ENCODE measurements at places on chromosomes 7 and 10. TPM values are rescaled to one million over a fixed set of nuclear protein-coding genes. Genes with fewer than 3 reads are reported as not detected.
A peak's percentile ranks its signal among the peaks of the same experiment; 100 is the strongest.

DNA sequence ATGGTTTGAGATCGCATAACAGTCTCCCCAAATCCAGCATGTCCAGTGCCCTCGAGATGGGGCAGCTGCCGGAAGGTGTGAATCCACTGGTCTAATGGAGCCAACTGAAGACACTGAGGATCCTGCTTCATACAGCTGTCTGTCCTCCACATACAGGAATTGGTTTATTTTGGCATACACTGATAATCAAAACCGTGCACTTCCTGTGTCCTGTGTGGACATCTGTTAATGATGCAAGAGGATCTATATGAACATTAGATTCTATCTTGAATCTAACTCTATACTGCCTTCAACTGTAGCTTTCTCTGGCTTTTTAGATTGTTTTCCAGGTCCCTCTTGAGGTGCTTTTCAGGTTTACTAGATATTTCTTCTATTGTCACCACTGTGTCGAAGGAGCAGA is 3.0 kb upstream of the JAZF1 start:
- no peak overlapping the region for H3K27ac ChIP-seq
- DNase-seq, result no peak
- H3K4me3 ChIP-seq, result no peak overlapping the region
- peaks cover 25% of the 10 kb centered on the region for H3K36me3 ChIP-seq
- peaks cover 13% of the 10 kb centered on the region for H3K27me3 ChIP-seq

- no peaks in the 10 kb centered on the region for H3K27me3 ChIP-seq
- no peaks in the 10 kb centered on the region for H3K4me1 ChIP-seq
- no peak overlapping the region for H3K27ac ChIP-seq
- DNase-seq, result no peak
- H3K36me3 ChIP-seq, result no peaks in the 10 kb centered on the region
- no peak overlapping the region for H3K4me3 ChIP-seq
These were observed 33.7 kb downstream of the STAMBPL1 start for GRCh38 chr10:88913788-88914187.

Gene LIPJ
- not detected for total RNA-seq

- no peaks in the 10 kb centered on the region for H3K36me3 ChIP-seq
- H3K27ac ChIP-seq, result no peak overlapping the region
- no peaks in the 10 kb centered on the region for H3K4me1 ChIP-seq
- H3K27me3 ChIP-seq, result no peaks in the 10 kb centered on the region
- DNase-seq, result no peak
These were observed 266.5 kb upstream of the HGF start for GRCh38 chr7:82036146-82036886.

Gene GALNT11
- 19.7 TPM for total RNA-seq

Gene TDRD1
- not detected for total RNA-seq

- peaks cover 60% of the 10 kb centered on the region for H3K4me1 ChIP-seq
- no peak overlapping the region for H3K27ac ChIP-seq
- H3K36me3 ChIP-seq, result no peaks in the 10 kb centered on the region
- no peak overlapping the region for H3K4me3 ChIP-seq
- DNase-seq, result no peak
These were observed 261.4 kb downstream of the SNX13 start for GRCh38 chr7:17678896-17679295.

GRCh38 chr7:151271699-151272355 is 23.3 kb upstream of the SMARCD3 start:
- no peak overlapping the region for H3K27ac ChIP-seq
- no peaks in the 10 kb centered on the region for H3K36me3 ChIP-seq
- no peaks in the 10 kb centered on the region for H3K4me1 ChIP-seq
- H3K27me3 ChIP-seq, result peaks cover 82% of the 10 kb centered on the region
- DNase-seq, result peak; percentile 30

- peak within 1 kb of the TSS; percentile 95 for H3K27ac ChIP-seq
- H3K4me1 ChIP-seq, result peaks cover 24% of the 10 kb centered on the region
- DNase-seq, result peak; percentile 92
- no peaks in the 10 kb centered on the region for H3K27me3 ChIP-seq
- peak within 1 kb of the TSS; percentile 98 for H3K4me3 ChIP-seq
These were observed at the start of gene NDUFB2 for GRCh38 chr7:140696680-140697446. TSS of gene NDUFB2 (plus strand) at chr7:140696708. CDS start at chr7:140696745, 37 bp downstream.

Gene SORCS1
- total RNA-seq, result not detected

DNA sequence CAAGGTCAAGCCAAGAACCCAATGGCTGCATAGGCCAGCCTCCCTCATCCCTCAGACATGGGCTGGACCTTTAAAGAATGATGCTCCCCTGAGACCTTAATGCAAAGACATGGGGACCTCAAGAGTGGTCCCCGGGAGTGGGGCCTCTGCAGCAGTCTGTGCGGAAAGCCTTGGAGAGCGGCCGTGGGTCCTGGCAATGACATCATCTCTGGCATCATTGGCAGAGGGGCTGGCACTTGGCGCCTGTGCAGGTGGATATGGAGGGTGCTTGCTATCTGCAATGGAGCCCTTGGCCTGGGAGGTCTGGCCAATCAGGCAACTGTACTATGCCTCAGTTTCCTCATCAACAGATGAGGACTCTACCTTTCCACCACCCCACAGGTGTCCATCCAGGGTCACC is 365.5 kb upstream of the MKI67 start:
- no peaks in the 10 kb centered on the region for H3K27me3 ChIP-seq
- H3K4me3 ChIP-seq, result no peak overlapping the region

- peaks cover 29% of the 10 kb centered on the region for H3K36me3 ChIP-seq
- H3K4me1 ChIP-seq, result peaks cover 80% of the 10 kb centered on the region
- no peaks in the 10 kb centered on the region for H3K27me3 ChIP-seq
- H3K4me3 ChIP-seq, result no peak overlapping the region
These were observed 57.6 kb downstream of the USP6NL start for GRCh38 chr10:11553773-11554381.

Gene ODAD2
- total RNA-seq, result 0.20 TPM

DNA sequence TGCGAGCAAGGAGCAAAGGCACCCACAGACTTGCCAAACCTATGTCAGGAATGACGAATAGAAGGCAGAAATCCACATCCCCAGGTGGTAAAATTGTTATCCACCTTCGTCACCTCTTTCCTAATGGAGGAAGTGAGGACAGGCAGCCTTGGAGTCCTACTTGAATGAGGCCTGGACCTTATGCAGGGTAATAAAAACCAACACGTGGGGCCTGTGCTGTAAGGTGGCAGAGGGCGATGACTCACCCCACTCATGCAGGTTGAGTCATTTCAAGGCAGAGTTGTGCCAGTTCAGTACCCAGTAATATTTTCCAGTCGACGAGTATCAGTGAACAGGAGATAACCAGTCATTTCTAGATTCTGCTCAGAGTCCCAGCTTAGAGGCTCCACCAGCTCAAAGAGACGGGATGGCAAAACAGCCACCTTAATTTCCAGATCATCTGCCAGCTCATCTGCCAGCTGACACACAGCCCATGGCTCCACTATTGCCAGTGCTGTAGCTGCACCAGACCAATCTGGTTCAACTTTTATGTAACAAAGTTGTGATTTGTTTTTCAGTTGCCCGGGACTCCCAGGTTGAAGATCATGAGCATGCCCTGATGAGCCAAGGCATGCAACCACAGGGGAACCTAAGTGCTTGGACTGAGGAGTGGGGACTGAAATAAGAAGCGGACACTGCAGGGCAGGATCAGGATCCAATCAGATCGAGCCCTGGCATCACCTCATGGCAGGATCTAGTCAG is 176.2 kb upstream of the ITGB1 start:
- no peaks in the 10 kb centered on the region for H3K27me3 ChIP-seq
- peaks cover 35% of the 10 kb centered on the region for H3K36me3 ChIP-seq
- peak overlapping the region; percentile 28 for H3K4me3 ChIP-seq
- peak; percentile 91 for DNase-seq
- peak overlapping the region; percentile 100 for H3K27ac ChIP-seq
- H3K4me1 ChIP-seq, result peaks cover 67% of the 10 kb centered on the region

GRCh38 chr10:100882252-100882651 is 30.5 kb upstream of the SLF2 start:
- H3K36me3 ChIP-seq, result no peaks in the 10 kb centered on the region
- H3K27me3 ChIP-seq, result peaks cover 42% of the 10 kb centered on the region
- no peak overlapping the region for H3K4me3 ChIP-seq
- peaks cover 3% of the 10 kb centered on the region for H3K4me1 ChIP-seq
- no peak for DNase-seq

DNA sequence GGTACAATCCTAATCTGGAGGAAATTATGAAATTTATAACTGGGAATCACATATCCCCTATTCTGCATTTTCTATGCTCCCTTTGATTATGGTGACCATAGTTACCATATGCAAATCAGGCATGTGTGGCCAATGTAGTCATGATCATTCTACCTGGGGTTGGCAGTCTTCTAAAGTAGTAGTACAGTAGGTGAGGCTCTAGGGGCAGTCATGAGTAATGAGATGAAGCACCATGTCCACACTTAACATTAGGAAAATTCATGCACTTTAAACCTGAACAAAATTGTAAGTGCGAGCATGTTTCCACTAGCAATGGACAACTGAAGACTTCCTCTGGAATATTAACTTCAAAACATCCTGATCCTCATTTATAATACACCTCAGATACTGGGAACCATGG is 545.9 kb downstream of the SUGCT start:
- H3K27ac ChIP-seq, result no peak overlapping the region
- H3K4me1 ChIP-seq, result no peaks in the 10 kb centered on the region
- DNase-seq, result peak; percentile 35
- no peak overlapping the region for H3K4me3 ChIP-seq
- H3K27me3 ChIP-seq, result no peaks in the 10 kb centered on the region

DNA sequence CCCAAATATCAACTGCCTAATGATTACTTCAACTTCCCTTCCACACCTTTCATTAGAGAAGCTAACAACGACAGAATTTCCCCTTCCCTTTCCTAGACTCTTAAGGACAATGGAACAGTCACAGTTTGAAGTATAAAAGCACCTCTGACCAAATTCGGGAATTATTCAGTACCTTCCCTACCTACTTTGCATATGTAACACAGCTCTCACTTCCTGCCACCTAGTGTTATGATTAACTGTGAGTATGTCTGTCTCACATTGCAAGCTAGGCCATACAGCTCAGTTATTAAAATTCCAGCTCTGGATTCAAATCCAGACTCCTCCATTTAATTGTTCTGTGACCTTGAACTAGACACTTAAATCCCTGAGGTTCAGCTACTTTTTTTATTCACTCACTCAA is 44.8 kb upstream of the HPSE2 start:
- H3K4me3 ChIP-seq, result no peak overlapping the region
- H3K36me3 ChIP-seq, result no peaks in the 10 kb centered on the region
- no peak for DNase-seq
- peaks cover 10% of the 10 kb centered on the region for H3K4me1 ChIP-seq
- H3K27me3 ChIP-seq, result peaks cover 7% of the 10 kb centered on the region

DNA sequence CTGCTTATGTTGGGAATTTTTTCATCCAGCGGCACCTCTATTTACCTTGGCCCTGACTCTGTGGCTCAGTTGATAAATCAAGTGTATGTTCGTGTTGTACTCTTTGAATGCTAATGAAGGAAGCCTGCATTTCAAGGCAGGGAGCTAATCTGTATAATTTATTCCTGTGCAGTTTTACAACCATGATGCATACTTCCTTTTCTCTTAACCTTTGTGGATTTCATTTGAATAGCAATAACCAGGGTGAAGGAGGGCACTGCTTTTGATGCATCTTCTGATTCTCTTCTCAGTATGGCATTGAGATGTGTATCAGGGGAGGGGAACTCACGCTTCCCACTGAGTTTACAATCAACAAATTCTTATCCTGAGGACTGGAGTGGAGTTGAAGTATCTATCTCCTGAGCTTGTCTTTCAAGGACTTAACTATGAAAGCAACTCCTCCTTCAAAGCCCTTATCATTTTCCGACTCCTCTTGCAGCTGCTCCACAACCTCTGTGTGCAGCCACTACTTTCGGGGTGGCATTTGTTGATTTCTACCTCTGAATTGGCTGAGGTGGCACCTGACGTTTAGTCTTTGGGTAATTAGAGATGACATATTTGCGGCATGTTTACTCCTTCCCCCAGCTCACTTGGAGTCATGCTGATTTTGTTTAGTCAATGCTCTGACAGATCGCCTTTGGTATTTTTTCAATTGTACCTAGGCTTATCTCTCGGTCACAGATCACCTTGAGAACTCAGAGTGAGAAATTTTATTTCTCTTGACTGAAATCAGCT is 275.2 kb downstream of the PHTF2 start:
- H3K27me3 ChIP-seq, result no peaks in the 10 kb centered on the region
- H3K27ac ChIP-seq, result no peak overlapping the region
- DNase-seq, result no peak
- H3K36me3 ChIP-seq, result no peaks in the 10 kb centered on the region
- H3K4me3 ChIP-seq, result no peak overlapping the region

GRCh38 chr7:95491634-95492314 is 6.0 kb downstream of the ASB4 start:
- no peaks in the 10 kb centered on the region for H3K36me3 ChIP-seq
- H3K4me3 ChIP-seq, result no peak overlapping the region
- no peaks in the 10 kb centered on the region for H3K27me3 ChIP-seq
- H3K27ac ChIP-seq, result no peak overlapping the region
- peaks cover 32% of the 10 kb centered on the region for H3K4me1 ChIP-seq

GRCh38 chr7:68364886-68365625 is 1233.2 kb upstream of the AUTS2 start:
- H3K4me3 ChIP-seq, result no peak overlapping the region
- H3K4me1 ChIP-seq, result no peaks in the 10 kb centered on the region
- no peak for DNase-seq
- H3K36me3 ChIP-seq, result no peaks in the 10 kb centered on the region
- H3K27ac ChIP-seq, result no peak overlapping the region
- no peaks in the 10 kb centered on the region for H3K27me3 ChIP-seq

DNA sequence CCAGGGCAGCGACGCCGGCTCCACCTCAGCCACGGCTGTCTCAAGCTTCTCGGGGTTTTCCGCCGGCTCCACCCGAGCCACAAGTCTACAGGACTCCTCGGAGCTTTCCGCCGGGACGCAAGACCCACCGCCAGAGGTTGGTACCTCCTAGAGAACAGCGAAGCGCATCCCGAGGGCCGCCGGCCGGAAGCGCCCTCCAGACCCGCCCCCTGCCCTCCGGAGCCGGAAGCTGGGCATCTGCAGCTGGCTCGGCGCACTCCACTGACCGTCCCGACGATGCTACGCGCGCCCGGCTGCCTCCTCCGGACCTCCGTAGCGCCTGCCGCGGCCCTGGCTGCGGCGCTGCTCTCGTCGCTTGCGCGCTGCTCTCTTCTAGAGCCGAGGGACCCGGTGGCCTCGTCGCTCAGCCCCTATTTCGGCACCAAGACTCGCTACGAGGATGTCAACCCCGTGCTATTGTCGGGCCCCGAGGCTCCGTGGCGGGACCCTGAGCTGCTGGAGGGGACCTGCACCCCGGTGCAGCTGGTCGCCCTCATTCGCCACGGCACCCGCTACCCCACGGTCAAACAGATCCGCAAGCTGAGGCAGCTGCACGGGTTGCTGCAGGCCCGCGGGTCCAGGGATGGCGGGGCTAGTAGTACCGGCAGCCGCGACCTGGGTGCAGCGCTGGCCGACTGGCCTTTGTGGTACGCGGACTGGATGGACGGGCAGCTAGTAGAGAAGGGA is at the start of gene MINPP1:
MINPP1 (plus strand) TSS at position 254 of the 726 bp plus-strand sequence; CDS start at position 277, 23 bp downstream.
- H3K27ac ChIP-seq, result peak within 1 kb of the TSS; percentile 69
- peak; percentile 80 for DNase-seq

DNA sequence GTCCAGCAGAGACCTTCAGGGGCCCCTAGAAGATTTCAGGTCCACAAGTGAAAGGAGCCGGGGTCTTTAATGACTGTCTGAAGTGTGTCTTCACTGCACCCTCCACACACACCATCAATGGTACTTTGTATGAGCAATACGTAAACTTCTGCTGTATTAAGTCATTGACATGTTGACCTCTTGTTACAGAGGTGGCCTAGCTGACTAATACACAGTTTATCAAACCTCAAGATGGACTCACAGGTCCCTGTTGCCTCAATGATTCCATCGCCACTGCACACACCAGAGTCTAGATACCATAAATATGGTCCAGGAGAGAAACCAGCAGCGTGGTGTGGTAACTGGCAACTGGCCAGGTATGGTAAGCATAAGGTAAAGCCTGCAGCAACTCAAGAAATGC is 19.5 kb downstream of the KCNMA1 start:
- no peaks in the 10 kb centered on the region for H3K4me1 ChIP-seq
- H3K27ac ChIP-seq, result no peak overlapping the region
- H3K27me3 ChIP-seq, result peaks cover 84% of the 10 kb centered on the region
- no peak for DNase-seq

Measured in Calu3 (cell line).